ENCODE measurements at places on chromosomes 12 and 14.

- DNase-seq = no peak
These were observed 227.1 kb downstream of the NUBPL start for GRCh38 chr14:31788340-31788739.

DNA sequence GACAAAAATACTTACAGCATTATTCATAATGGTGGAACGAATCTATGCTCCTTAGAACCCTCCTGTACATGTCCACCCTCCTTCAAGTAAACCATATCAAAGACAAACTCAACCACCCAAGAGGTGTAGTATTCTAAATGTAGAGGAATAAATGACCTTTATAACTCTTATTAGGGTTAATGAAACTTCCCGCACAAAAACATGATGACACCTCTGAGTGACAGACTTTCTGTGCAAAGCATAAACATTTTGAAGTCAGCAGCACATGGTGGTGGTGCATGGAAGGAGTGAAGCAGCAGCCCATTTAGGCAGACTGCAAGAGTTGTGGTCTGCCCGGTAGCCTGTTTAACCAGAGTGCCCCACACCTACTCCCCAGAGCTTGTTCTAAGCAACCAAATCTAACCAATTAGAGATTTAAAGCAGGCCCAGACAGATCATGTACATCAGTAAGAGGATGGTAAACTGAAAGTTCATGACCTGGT lies 615 bp upstream of the ASB8 start:
- DNase-seq = no peak

GRCh38 chr12:108862588-108862959 lies 5.2 kb upstream of the SSH1 start:
- no peak for DNase-seq

DNA sequence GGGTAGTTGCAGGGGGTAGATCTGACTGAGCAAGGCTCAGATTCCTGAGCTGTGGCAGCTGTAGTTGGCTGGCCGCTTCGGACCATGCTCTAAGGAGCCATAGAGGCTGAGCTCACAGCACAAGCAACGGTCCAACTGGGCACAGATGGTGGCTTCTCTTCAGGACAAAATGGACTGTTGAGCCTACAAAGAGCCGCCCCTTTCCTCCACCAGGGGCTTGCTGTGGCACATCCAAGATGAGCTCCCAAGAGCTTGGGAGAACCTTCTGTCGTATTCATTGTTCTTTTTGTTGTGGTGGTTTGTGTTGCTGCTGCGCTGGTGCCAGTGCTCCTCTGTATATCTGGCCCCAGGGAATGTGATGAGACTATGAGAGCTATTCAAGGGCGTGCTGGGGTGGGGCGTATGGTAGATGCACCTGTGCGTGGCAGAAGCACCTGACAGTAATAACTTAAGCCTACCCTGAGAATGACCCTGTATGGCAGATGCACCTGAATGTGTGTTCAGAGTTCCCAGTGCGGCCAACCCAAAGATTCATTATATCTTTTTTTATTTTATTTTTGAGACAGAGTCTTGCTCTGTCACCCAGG lies 17.8 kb upstream of the LGALS3 start:
- no peak for DNase-seq

DNA sequence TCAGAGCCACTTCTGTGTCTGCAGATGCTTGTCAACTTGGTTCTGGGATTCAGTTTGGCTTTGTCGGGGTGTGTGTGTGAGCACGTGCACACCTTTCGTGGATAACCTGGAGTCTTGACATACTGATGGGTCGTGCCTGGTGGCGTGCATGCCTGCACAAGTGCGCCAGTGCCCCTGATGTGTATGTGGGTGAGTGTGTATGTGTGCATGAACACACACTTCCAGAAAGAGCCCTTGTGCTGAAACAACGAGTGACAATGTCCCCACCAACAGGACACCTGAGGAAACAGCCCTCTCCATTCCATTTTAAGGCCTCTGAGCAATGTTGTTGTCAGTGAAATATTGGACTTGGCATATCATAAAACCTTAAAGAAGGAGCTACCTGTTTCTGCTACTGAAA lies 53.9 kb downstream of the SMUG1 start:
- no peak for DNase-seq

GRCh38 chr12:104903648-104904423 lies 54.3 kb downstream of the SLC41A2 start:
- DNase-seq = no peak

GRCh38 chr12:124311292-124312109 lies 16.6 kb downstream of the RFLNA start:
- no peak for DNase-seq

DNA sequence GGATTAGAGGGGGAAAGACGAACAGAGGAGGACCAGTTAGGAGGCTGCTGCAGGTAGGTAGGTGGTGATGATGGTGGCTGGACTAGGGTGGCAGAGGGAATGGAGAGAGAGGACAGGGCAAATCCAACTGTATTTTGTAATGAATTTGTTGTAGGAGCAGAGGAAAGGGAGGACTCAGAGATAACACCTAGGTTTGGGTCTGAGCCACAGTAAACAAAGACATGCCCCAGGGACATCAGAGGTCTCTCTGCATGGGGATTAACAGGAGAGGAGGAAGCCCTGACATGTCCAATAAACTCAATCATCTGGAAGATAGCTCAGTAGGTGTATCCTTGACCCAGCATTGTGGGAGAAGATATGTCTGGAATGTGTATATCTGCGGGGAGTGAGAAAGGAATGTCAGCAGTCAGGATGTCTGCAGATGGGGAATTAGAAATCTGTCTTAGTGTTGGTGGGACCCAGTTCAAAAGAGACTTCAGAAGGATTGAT lies 4.7 kb upstream of the SLC48A1 start:
- no peak for DNase-seq

DNA sequence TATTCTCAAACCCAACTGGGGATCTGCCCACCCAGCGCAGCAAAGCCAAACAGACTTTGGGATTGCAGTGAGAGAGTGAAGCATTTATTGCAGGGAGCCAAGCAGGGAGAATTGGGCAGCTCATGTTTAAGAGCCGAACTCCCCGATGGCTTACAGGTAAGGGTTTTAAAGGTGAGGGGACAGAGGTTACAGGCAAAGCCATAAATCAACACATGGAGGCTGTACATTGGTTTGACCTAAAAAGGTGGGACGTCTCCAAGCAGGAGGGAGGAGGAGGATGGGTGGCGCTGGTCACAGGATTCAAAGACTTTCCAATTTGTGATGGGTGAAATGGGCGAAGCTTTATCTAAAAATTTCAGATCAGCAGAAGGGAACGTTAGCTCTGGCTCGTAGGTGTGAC lies 18.2 kb downstream of the OAS2 start:
- DNase-seq = no peak

GRCh38 chr14:99581374-99581773 lies 22.6 kb downstream of the CCDC85C start:
- no peak for DNase-seq

GRCh38 chr12:26867080-26867479 lies 34.1 kb upstream of the ITPR2 start:
- no peak for DNase-seq

DNA sequence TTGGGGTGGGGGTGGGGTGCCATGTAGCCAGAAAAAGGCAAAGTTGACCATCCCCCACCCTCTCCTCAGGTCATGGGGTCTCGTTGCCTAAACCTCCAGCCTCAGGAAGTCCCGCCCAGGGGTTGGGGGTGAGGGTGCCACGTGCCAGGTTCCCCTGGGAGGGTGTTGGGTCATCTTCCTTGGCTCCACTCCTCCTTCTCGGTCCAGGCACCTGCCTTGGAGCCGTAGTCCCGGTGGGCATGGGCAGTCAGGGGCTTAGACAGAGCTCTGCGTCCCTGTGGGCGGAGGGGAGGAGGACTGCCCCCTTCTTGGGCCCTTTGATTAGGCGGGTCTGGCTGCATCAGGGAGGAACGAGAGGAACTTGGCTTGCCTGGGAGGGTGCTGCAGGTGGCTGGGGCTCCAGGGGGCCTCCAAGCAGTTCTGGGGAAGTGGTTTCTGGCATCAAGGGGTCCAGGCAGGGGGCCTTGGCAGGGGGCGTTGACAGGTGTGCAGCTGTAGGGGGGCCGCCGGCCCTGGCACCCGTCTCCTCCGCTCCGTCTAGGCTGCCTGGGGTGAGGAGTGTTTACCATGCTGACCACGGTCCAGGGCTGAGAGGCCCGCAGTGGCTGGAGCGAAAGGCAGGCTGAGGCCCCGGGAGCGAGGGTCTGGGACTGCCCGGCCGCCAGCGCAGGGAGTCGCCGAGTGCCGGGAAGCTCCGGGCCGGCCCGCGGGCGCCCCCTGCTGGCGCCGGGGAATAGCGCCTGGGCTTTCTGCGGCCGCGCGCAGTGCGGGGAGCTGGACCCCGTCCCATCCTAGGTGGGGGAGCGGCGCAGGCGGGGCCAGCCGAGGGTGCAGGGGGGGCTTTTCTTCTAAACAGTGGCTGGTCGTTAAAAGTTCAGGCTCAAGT lies 7.9 kb downstream of the SETD1B start:
- peak; percentile 68 for DNase-seq

- DNase-seq = peak; percentile 10
These were observed 485 bp upstream of the PNMA1 start for GRCh38 chr14:73714656-73715081.
